ENCODE measurements at places on chromosomes 4 and X.

- no peak for DNase-seq
Measured at GRCh38 chrX:10128386-10128785, 28.4 kb upstream of the CLCN4 start.

- no peak for DNase-seq
Measured at GRCh38 chrX:81208916-81209315, 7.0 kb downstream of the SH3BGRL start.

- no peak for DNase-seq
Measured at GRCh38 chr4:147791341-147791740, 59.5 kb downstream of the ARHGAP10 start.

DNA sequence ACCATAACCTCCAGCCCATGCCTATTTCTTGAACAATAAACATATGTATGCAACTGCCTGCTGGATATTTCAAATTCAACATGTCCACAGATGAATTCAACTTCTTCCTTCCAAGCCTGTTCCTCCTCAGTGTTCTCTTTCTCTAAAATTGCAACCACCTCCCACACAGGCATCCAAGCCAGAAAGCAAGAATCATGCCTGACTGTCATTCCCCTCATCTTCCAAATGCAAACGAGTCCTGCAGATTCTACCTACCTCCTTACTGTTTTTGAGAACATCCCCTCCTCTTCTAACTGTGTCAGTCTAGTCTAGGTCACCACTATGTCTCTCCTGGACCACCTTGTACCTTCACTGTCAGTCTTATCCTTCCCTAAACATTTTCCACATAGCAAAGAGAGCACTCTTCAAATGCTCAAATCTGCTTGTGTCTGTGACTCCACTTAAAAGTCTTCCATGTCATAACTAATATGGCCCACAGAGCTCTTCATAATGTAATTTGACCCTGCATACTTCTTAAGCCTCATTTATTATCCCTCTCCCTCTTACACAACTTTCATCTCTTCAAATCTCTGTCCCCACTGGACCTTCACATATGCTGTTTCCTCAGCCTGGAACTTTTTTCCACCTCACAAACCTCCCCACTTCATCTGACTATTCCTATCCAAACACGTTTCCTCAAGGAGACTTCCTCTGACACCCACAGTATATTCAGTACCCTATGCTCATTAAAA, 25.7 kb downstream of the MAPK10 start:
- no peak for DNase-seq

DNA sequence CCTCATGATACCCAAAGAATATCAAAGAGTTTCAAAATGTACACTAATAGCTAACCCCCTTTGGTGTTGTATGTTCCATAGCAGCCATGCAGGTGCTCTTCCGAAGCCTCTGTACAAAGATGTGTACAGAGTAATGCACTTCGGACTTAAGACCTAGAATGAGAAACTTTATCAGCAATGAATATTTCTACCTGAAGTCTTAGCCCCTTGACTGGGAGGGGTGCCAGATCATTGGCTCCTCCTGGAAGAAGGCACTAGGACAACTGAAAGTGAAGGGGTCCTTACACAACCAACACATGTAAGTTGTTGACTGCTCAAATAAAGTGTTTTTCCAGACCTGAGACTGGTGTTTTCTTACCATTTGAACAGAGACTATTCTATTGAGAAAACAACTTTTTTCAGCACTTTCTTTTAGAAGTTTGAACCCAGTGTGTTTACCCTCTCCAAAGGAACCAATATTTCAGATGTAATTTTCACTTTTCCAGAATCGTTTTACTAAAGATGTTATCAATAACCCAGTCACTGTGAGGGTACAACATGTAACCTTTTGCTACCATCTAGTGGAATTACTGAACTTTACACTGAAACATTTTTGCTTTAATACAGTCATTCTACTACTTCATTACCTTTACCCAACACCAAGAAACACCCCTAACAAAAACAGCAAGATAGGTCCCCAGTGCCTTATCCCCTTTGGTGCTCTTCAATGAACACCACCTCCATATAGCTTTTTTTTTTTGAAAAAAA, 33.3 kb upstream of the PRDX4 start:
- DNase-seq: no peak

- DNase-seq: no peak
Measured at GRCh38 chr4:70298051-70298450, 36.7 kb upstream of the CABS1 start.

- DNase-seq: no peak
Measured at GRCh38 chrX:356385-357034, 30.2 kb downstream of the PPP2R3B start.

DNA sequence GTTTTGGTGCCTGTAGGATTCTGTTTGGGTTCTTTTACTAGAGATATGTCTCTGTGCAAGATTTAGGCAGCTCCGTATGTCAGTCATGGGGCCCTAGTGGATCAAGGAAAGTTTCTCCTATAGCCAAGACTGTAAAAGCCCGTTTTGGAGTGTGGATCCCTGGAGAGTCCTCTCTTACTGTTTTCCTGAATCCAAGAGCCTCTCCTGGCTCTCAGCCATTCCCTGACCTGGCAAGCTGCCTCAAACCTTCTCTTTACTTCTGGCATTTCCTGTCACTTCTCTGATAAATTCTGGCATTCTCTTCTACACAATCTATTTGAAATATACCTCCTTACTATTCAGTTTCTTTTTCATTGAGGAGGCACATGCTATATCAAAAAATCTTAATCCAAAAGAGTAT, 41.4 kb downstream of the DCAF12L2 start:
- DNase-seq: no peak

DNA sequence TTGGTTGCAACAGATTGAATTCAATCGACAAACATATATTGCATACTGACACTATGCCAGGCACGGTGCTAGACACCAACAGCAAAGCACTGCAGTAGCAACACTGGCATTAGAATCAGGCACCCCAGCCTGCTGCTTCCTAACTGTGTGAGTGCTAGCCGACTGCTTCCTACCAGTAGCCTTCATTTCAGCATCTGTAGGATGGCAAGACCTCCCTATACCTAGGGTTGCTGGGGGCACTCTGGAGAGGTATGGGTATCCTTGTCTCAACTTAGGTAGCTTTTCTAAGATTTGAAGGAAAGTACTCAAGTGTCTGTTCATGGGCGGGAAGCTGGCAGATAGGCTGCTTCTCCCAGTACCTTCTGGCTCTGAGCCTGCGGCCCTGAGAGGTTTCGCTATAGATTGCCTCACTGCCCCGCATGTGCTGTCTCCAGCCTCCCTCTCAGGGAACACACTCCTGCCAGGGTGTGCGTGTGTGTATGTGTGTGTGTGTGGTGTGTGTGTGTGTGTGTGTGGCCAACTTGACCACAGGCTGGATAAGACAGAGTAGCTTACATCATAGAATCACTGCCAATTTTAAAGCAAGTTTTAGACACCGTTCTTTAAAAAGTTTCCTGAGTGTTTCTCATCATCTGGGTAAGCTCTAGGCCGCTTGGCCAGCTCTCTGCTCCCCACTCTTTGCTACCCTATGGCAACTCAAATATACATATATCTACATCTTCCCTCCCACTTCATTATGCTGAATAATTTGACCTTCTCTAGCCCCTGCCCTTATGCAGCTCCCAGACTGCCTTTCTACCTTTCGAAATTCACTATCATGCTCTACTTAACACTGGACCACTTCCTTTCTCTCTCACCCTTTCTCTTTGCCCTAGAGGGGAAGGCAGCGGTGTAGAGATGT, 97.0 kb upstream of the PJA1 start:
- no peak for DNase-seq

GRCh38 chrX:109533631-109534030, 3.0 kb upstream of the NXT2 start:
- DNase-seq: no peak

DNA sequence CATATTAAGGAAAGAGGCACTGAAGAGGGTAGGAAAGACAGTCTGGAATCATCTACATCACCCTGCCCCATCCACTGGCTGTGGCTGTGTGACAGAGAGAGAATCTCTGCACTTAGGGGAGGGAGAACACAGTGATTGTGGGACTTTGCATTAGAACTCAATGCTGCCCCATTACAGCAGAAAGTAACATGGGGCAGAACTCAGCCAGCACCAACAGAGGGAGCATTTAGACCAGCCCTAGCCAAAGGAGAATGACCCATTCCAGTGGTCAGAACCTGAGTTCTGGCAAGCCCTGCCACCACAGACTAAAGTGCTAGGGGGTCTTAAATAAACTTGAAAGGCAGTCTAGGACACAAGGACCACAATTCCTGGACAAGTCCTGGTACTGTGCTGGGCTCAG, 37.9 kb downstream of the ZNF330 start:
- no peak for DNase-seq

DNA sequence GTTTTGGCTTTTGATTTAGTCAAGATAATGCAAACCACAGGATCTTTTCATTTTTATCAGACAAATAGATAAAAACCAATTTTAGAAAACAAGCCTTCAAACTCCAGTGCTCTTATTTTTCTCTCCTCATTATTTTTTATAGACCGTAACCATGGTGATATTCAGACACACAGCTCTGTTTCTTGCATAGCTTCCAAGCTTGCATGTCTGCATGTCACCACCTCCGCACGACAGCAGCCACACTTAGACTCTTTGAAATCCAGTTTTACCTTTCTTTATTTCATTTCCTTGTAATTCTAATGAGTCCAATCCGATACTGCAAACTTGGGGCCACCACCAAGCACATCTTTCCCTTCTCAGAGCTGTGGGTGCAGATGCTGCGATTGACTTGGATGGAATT, 94.3 kb upstream of the GPM6A start:
- no peak for DNase-seq

DNA sequence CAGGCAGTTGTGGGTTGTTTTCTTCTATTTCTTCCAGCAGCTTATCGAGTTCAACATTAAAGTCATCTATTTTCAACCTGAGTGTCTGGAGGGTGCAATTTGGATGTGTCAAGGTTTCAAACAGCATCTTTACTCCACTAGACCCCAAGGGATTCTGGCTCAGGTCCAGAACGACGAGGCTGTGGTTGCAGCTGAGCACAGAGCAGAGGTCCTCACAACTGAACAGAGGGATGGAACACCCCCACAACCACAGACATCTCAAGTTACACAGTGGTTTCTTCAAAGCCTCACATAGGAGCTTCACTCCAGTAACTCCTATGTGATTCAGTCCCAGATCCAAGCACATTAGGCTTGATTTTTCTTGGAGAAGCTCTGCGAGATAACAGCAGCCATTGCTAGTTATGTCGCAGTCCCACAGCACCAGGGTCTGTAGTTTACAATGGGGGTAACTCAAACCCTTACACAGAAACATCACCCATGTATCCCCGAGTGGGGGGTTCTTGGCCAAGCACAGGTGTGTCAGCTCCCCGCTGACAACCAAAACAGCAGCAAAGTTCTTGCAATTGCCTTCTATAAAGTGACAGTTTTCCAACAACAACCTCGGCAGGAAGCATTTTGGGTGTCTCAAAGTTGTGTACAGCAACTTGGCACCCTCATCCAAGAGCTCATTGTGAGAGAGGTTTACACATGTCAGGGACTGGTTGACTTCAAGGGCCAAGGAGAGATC, 2.8 kb downstream of the NLRP2B start:
- no peak for DNase-seq

DNA sequence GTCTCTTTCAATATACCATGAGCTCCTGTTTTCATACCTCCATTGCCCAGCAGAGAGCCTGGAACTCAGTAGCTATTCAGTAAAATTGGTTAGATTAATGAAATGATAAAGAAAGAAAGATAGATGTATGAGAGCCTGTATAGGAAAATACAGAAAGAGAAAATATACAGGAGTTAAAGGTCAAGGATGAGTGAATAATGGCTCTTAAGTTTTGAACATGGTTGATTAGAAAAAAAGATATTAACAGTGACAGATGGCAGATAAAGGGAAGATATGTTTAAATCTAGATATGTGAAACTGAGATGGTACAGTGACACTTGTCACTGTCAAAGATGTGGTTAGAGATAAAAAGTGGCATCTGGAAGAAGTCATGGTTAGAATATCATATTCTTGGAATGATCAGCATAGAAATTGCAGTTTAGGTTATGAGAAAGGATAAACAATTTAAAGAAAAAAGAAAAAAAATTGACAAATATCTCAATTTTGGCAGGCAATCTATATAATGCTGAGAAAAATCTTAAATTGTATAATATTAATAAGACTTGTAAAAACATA, 179.2 kb downstream of the TBCK start:
- DNase-seq: no peak

DNA sequence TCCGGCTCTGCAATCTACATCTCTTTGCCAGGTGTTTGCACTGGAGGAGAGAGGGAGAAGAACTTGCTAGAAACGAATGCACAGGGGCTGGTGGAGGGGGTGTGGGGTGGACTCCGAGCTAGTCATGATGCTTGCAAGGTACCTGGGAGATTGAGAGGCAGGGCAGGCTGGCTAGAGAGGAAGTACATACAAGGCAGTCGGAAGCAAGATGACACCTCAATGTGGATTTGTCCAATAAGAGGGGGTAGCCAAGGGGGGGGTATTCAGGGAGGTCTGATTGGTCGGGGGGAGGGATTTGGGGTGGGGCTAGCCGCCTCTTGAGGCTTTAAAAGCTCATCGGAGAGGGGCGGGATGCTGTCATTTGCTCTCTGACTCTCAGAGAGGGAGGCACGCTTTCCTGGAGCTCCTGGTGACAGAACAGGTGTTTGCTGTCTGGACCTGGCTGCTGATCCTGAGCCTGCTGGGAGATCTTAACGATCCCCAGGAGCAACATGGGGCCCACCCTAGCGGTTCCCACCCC, at the start of gene GPR50:
TSS of gene GPR50 (plus strand) at position 354 of the 520 bp plus-strand sequence. CDS start at position 492, 138 bp downstream.
- no peak for DNase-seq

DNA sequence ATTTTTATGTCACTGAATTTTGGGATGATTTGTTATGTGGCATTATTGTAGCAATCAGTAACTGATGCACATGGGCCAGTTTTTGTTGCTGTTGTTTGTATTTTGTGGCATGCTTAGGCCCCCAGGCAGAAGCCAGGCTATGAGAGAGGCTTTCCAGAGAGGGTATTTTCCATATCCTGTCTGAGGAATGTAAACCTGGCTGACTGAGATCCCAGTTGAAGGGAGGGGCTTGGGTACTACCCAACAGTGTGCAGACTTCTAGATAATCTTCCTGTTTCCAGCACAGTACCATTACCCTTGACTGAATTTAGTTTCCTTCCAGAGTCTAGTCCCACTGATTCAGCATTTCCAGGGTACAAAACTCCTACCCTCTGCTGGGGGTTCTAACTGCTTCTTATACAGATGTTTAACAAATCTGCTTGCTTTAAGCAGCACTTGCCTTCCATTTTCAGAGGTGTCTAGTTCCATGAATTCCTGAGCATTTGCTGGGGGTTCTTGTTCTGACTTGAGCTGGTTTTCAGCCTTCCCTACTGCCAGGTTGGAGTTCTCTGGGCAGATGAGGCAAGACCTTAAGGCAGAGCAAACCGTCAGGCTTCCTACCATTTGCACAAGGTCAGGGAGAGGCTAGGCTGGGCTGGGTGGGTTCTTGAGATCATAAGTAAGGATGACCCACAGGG, 104.7 kb upstream of the EGFL6 start:
- DNase-seq: no peak

DNA sequence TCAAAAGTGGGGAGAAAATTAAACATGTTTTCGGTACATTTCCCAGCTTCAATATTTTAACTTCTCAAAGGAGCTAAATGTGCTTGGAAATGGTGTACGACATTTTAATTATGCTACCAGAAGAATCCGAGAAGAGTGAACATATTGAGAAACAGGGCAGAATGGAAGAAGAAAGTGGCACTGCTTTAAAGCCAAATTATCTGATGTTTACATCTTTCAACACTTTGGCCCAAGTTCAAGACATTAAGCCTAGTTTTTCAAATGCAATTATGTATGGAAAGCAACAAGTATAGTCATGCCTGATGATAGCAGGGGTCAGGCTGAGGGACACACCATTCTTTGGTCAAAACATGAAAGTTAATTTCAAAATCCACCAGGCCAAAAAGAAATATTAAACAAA, 577.9 kb upstream of the ZFP42 start:
- DNase-seq: no peak

Data from HTR-8/SVneo (cell line).